ENCODE measurements at places on chromosomes 2 and 18.

DNA sequence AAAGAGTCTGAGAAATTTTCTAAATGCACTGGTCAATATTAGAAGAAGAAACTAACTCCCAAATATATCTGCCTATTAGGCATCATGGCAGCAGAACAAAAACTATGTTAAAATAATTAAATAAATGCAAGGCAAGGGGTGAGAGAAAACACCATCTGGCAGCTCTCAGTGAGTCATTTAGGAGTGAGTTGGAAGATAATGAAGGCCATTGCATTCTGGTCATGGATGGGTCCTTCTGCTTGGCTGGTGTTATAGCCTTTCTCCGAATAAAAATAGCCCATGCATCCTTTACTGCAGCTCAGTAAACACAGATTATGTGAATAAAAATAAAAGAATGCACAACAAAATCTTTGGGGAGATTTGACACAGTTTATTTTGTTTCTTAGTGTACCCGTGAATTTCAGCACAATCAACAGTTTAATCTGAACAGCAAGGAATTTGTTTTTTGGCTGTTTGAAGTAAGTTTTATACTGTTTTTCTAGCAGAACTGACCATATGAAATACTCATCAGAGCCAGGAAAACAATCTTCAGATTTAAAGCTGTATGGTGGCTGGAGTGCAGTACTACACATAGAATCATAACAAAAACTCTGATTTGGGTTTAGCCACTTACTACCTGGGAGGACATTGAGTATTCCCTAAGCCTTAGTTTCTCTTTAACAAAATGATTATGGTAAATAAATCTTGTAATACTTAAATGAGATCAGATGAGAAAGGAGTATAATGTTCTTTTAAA lies 225.1 kb upstream of the ITGA4 start:
- DNase-seq, result no peak

GRCh38 chr2:130896813-130897212 lies 60.1 kb downstream of the ARHGEF4 start:
- DNase-seq, result no peak

- no peak for DNase-seq
These were observed 81.7 kb downstream of the MGAT5 start for GRCh38 chr2:134335601-134336000.

GRCh38 chr2:176147800-176148496 lies 3.4 kb upstream of the HOXD4 start:
- DNase-seq, result no peak

GRCh38 chr2:216113572-216113971 lies 4.4 kb downstream of the XRCC5 start:
- no peak for DNase-seq

DNA sequence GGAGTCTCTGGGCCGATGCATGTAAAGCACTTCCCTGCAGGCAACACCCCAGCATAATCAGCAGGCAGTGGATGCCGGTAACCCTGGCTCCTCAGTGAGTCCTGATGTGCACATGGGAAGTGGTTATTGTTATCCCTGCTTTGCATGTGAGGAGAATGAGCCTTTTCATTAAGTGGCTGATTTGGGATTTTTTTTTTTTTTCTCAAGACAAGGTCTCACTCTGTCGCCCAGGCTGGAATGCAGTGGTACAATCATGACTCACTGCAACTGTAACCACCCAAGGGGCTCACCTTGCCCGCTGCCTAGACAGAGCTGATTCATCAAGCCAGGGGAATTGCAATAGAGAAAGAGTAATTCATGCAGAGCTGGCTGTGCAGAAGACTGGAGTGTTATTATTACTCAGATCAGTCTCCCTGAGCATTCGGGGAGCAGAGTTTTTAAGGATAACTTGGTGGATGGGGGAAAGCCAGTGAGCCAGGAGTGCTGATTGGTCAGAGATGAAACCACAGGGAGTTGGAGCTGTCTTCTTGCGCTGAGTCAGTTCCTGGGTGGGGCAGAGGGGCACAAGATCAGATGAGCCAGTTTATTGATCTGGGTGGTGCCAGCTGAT lies 95.4 kb downstream of the SOCS6 start:
- DNase-seq, result no peak

- DNase-seq, result peak; percentile 51
These were observed 127.5 kb downstream of the NFATC1 start for GRCh38 chr18:79523206-79523735.

DNA sequence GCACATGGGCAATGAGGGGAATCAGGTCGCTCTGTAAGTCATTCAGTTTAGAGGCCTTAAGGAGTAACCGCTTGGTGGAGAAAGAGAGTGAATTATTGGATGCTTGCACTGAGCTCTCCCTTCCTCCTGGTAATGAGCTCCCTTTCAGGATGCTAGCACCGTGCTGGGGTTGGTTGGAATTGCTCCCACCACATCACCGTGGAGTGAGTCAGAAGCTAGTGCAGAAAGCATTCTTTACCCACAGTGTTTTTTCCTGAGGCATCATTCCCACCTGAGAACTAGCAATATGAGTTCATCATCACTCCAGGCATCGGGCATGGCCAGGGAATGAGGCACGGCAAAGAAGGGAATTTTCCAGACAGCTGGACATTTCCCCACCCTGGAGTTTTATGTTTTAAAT lies 57.6 kb downstream of the ITGB6 start:
- DNase-seq, result no peak

DNA sequence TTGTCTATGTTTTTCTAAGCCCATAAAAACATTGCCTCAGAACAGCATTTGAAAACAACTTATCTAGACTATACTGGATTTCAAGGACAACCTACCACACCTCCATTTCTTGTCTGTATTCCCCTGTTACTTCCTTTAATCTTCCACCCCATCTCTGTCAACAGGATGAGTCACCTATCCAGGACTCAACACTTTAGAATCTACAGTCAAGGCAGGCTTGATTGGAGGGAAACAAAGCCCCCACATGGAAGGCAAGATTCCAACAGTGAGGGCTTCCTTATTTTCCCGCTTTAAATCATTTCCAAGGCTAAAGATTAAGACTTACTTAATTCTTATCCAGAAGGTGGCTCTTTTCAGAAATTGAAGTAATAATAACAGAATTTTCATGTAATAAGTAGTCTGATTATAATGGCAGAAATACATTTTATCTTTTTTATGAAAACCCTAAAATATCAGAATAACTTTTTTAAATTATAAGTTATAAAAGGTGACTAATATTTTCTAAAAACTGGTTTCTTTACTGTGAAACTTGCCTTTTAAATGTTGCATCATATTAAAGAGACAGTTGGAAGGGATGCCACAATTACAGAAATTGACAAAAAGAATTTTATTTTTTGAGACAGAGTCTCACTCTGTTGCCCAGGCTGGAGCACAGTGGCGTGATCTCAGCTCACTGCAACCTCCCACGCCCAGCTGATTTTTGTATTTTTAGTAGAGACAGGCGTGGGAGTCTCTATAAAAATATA lies 138.7 kb upstream of the CCDC150 start:
- no peak for DNase-seq
